ENCODE measurements at places on chromosomes 6 and 20.

GRCh38 chr6:41502917-41503671, 43.1 kb upstream of the FOXP4 start:
- DNase-seq = no peak

DNA sequence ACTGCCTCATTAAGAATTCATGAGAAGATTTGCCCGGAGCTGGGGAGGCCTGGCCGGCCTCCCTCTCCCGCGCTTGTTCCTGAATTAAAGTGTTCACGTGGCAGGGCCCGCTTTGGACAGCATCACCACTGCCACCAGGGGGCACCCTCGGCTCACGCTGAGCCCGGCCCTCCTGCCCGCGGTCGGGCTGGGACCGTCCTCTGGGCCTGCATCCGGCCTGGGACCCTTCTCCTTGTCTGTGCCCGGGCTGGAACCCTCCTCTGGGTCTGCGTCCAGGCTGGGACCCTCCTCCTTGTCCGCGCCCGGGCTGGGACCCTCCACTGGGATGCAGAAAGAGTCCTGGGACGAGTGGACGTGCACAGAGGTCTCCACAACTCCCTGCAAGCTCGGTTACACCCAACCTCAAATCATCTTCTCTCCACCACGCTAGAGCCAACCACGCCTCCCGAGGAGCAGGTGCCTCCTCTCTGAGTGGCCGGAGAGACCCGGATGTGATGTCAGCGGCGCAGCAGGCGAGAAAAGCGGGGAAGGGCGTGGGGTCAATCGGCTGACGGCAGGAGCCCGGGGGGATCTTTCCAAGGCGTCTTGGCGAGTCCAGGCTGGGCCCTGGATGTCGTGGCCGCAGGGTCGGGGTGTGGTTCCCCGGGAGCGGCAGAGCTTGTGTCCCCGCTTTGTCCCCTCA, 50.9 kb upstream of the DACT2 start:
- DNase-seq = no peak

GRCh38 chr20:23753589-23753988, 2.9 kb upstream of the CST1 start:
- no peak for DNase-seq

DNA sequence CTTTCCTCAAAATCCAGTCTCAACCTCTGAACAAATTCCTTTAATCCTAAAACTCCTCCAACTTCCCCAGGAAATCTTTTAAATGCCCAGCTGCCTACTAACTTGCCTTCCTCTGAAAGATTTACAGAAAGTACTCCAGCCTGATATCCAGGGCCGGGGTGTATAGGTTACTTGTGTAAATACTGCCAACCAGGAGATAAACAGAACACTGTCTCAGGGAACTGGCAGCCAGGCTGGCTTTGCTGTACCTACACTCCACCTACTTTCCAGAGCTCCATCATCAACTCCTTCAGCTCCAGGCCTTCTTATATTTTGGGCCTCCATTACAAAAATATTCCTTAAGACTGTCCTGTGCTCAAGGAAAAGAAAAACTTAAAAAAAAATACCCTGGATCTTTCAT, 85.9 kb downstream of the CEP162 start:
- no peak for DNase-seq

- no peak for DNase-seq
Measured at GRCh38 chr6:44540881-44541280, 153.4 kb downstream of the CDC5L start.

DNA sequence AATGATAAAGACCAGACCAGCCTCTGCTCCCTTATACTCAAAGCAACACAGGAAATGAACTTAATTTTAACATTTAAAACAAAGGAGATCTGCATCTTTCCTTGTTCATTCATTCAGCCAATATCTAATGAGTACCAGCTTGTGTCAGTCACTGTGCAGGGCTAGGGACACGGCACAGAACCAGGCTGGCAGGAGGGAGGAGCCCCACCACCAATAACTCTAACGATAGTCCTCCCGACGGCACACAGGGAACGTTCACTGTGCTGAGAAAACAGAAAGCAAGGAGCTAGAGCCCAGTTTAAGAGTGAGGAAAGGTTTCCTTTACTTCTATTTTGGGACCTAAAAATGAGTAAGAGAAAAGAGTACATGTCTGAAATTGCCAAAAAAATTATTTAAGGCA, 9.9 kb downstream of the ETV7 start:
- DNase-seq = no peak

- no peak for DNase-seq
Measured at GRCh38 chr20:63635431-63636141, 8.7 kb upstream of the GMEB2 start.

- no peak for DNase-seq
Measured at GRCh38 chr20:40241596-40242343, 447.3 kb downstream of the MAFB start.

- no peak for DNase-seq
Measured at GRCh38 chr20:41783423-41784208, 165.4 kb upstream of the CHD6 start.

DNA sequence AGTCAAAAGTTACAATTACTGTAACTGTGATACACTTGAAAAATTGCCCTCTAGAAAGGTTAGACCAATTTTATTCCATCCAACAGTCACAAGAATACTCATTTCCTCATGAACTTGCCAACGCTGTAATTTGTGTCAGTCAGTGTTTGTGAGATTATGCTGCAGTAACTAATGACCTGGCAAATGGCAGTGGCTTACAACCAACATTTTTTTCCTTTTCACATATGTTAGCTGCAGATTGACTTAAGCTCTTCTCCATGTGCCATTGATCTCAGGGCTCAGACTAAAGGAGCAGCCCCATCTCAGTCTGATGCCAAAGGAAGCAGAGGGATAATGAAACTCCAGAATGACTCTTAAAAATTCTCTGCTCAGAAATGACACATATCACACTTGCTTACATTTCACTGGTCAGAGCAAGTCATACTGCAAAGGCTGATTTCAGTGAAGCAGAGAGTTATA, 92.3 kb upstream of the ELOVL5 start:
- DNase-seq = no peak

DNA sequence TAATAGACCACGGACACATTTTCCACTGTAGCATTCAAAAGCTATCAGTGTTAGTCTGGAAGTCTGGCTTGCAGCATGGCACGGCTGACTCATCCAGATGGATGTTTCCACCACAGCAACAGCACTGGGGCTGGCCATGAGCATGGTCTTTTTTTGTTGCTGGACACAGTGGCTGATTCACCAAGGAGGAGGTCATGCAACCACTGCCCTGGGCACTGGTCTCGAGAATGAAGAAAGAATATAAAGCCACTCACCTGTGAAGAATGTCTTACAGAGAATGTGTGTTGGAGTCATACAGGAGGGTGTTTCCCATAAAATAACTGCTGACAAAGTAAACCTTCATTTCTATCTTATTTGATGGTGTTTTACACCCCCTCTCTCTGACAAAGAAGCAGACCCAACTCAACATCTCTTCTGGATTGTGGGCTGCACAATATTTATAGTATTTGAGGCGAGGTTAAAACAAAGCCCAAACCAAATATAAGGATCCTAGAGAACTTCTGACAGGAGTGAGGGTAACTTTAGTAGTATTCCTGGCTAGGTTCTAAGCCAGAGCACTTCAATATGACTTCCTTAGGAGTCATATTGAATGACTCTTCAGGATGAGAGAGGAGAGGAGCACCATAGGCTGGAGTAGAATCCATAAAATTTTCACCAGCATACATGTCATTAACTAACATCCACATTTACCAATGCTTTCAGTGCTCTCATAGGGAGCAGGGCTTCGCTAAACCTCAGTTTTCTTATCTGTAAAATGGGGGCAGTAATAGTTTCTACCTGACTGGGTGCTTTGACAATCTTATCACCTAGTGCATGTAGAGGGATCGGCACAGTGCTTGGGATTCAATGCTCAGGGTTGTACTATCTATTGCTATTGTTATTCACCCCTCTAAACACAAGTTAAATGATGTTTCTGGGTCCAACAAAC, 121.4 kb downstream of the KIF13A start:
- DNase-seq = peak; percentile 4

- no peak for DNase-seq
Measured at GRCh38 chr20:8082025-8082424, 50.0 kb upstream of the PLCB1 start.

DNA sequence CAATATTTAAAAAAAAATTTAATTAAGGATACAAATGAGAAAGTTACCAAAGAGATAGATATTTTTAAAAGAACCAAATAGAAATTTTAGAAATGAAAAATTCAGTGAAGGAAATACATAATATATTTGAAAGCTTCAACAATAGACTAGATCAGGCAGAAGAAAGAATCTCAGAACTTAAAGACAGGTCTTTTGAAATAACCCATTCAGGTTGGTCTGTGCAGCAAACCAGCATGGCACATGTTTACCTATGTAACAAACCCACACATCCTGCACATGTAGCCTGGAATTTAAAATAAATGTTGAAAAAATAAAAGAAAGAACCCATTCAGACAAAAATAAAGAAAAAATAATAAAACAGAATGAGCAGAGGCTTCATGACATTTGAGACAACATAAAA, 221.1 kb upstream of the ID4 start:
- DNase-seq = no peak

GRCh38 chr6:21091411-21091810, 502.1 kb upstream of the SOX4 start:
- no peak for DNase-seq

Measured in caudate nucleus (tissue), 63 donors.